Progenitor cell of endocrine pancreas (in vitro differentiated cells): ENCODE measurements at places on chromosomes 12 and 14.
A peak's percentile ranks its signal among the peaks of the same experiment; 100 is the strongest.

GRCh38 chr12:75550401-75551240 lies 39.2 kb upstream of the KRR1 start:
- H3K27ac ChIP-seq, result peak overlapping the region; percentile 16
- peak overlapping the region; percentile 14 for H3K4me3 ChIP-seq
- no peak for DNase-seq
- peaks cover 55% of the 10 kb centered on the region for H3K4me1 ChIP-seq

DNA sequence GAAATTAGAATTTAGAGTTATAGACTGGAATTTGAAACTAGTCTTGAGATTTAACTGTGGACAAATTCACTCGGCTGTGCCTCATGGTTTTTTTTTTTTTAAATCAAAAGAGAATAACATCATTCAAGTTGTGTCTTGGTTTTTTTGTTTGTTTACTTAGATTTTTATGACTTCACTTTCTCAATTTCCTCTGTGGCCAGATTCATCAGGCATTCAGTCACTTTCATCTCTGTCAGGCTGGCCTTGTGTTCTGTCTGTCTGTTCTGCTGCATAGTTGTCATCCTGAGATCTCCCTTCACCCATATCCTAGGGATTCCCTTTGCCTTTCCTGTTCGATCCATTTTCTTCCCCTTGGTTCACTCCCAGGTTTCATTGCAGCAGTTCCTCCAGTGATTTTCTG lies 10.0 kb downstream of the MARK3 start:
- DNase-seq, result no peak
- H3K4me3 ChIP-seq, result no peak overlapping the region
- no peaks in the 10 kb centered on the region for H3K27me3 ChIP-seq
- peaks cover 37% of the 10 kb centered on the region for H3K4me1 ChIP-seq
- no peaks in the 10 kb centered on the region for H3K36me3 ChIP-seq

- H3K4me3 ChIP-seq, result peak overlapping the region; percentile 86
- peaks cover 10% of the 10 kb centered on the region for H3K27me3 ChIP-seq
- peaks cover 21% of the 10 kb centered on the region for H3K4me1 ChIP-seq
- H3K27ac ChIP-seq, result peak overlapping the region; percentile 90
- no peak for DNase-seq
- no peaks in the 10 kb centered on the region for H3K36me3 ChIP-seq
Measured at GRCh38 chr12:49622501-49623141, 740 bp upstream of the PRPF40B start.

GRCh38 chr14:61954306-61954705 lies 192.1 kb downstream of the SNAPC1 start:
- no peaks in the 10 kb centered on the region for H3K4me1 ChIP-seq
- no peaks in the 10 kb centered on the region for H3K36me3 ChIP-seq
- no peak overlapping the region for H3K27ac ChIP-seq
- H3K27me3 ChIP-seq, result no peaks in the 10 kb centered on the region
- no peak overlapping the region for H3K4me3 ChIP-seq
- no peak for DNase-seq

- peaks cover 6% of the 10 kb centered on the region for H3K27me3 ChIP-seq
- H3K4me1 ChIP-seq, result peaks cover 31% of the 10 kb centered on the region
- no peaks in the 10 kb centered on the region for H3K36me3 ChIP-seq
Measured at GRCh38 chr14:100790502-100791347, 35.2 kb upstream of the MEG3 start.

DNA sequence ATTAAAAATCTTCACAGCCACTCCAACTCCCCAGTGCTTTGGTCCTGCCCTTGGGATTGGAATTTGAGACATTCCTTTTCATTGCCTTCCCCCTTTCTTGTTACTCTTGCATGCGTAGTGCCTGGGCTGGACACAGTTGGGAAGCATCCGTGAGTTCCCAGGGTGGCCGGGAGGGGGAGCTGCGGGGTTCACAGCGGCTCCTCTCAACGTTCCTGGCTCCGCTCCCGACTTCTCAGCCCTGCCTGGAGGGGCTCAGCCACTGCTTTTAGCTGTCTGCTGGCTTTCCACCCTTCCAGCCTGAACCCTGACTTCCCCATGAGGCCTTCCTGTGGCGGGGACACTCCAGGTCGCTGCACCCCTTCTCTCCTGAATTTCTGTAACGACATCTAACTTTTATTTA lies 3.2 kb downstream of the TEX52 start:
- peaks cover under 1% of the 10 kb centered on the region for H3K36me3 ChIP-seq
- H3K4me1 ChIP-seq, result peaks cover 18% of the 10 kb centered on the region
- no peak overlapping the region for H3K4me3 ChIP-seq

DNA sequence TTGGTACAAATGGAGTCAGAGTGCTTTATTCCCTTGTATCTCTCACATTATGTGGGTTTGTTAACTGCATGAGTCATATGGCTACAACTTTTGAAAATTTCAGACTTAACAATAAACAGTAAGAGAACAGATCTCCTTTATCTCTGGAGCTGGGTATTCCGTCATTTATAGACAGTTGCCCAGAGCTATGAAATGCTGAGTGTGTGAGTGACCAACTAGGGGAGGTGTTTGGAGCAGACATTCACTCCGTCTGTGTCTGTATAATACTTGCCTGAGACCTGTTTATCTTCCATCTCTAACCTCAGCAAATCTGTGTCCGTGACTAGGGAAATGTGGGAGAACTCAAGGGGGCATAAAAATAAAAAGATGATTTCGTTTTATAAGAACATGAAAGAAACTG lies 279.9 kb upstream of the FAR2 start:
- H3K27ac ChIP-seq, result no peak overlapping the region
- H3K4me1 ChIP-seq, result peaks cover 7% of the 10 kb centered on the region
- no peaks in the 10 kb centered on the region for H3K27me3 ChIP-seq
- H3K36me3 ChIP-seq, result no peaks in the 10 kb centered on the region

DNA sequence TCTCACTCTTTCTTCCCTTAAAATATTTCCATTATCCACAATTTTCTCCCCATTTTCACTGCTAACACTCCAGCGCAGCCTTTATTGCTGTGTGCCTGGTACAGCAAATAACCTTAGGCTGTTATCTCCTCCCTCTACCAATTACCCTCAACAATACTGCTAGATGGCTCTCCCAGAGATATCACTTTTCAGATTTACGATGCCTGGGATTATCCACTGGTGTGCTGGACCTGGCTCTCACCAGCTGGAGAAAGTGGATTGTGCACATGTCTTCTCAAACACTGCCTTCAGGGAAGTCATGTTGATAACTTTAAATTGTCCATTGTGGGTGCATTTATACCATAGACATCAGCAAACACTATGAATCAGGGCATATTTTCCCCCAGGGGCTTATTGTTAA lies 101.9 kb upstream of the ADAMTS20 start:
- H3K27ac ChIP-seq, result no peak overlapping the region
- H3K4me1 ChIP-seq, result no peaks in the 10 kb centered on the region
- no peak for DNase-seq
- no peaks in the 10 kb centered on the region for H3K36me3 ChIP-seq

DNA sequence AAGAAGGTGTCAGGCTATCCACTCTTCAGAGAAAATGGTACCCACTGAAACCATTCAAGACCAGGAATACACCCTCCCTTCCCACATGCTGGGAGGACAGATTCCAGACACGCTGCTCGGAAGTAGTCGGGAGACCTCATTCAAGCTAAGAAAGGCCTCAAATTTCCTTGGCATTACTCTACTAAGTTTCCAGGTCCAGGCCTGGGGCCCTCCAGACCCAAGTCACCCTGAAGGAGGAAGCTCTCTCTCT lies 27.1 kb upstream of the RPLP0 start:
- H3K27me3 ChIP-seq, result no peaks in the 10 kb centered on the region
- H3K4me1 ChIP-seq, result peaks cover 75% of the 10 kb centered on the region
- H3K36me3 ChIP-seq, result no peaks in the 10 kb centered on the region
- H3K27ac ChIP-seq, result peak overlapping the region; percentile 98
- no peak for DNase-seq

GRCh38 chr14:43803076-43803689 lies 703.9 kb downstream of the FSCB start:
- H3K4me3 ChIP-seq, result no peak overlapping the region
- no peak for DNase-seq
- H3K4me1 ChIP-seq, result no peaks in the 10 kb centered on the region
- H3K27ac ChIP-seq, result no peak overlapping the region
- no peaks in the 10 kb centered on the region for H3K27me3 ChIP-seq
- H3K36me3 ChIP-seq, result peaks cover 4% of the 10 kb centered on the region

DNA sequence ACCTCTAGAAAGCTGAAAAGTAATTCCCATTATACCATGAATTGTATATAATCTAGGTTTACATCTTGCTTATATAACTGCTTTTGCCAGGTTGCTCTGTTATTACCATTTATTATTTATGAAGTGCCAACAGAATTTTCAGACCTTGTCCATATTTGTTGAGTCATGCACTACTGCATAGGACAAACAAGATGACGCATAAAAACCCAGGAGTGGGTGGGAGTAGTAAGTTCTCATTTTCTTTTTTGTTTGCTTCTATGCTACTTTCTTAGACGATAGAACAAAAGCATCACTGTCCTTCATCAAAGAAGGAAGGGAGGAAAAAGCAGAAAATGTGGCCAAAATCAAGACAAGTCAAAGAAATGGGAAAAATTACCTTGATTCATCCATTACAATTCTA lies 119.0 kb upstream of the RASSF8 start:
- no peak overlapping the region for H3K4me3 ChIP-seq
- H3K27ac ChIP-seq, result no peak overlapping the region
- H3K4me1 ChIP-seq, result peaks cover 14% of the 10 kb centered on the region
- DNase-seq, result no peak
- H3K36me3 ChIP-seq, result no peaks in the 10 kb centered on the region
- H3K27me3 ChIP-seq, result no peaks in the 10 kb centered on the region

GRCh38 chr12:24728366-24728765 lies 220.5 kb downstream of the BCAT1 start:
- H3K36me3 ChIP-seq, result no peaks in the 10 kb centered on the region
- H3K4me1 ChIP-seq, result peaks cover 4% of the 10 kb centered on the region
- no peak overlapping the region for H3K4me3 ChIP-seq
- H3K27me3 ChIP-seq, result no peaks in the 10 kb centered on the region

GRCh38 chr12:25456474-25456873 lies 96.6 kb downstream of the LMNTD1 start:
- H3K27me3 ChIP-seq, result no peaks in the 10 kb centered on the region
- DNase-seq, result no peak
- no peak overlapping the region for H3K27ac ChIP-seq

GRCh38 chr12:129673806-129674205 lies 230.0 kb downstream of the TMEM132D start:
- no peaks in the 10 kb centered on the region for H3K4me1 ChIP-seq
- H3K27me3 ChIP-seq, result peaks cover 10% of the 10 kb centered on the region
- DNase-seq, result no peak
- H3K27ac ChIP-seq, result no peak overlapping the region

DNA sequence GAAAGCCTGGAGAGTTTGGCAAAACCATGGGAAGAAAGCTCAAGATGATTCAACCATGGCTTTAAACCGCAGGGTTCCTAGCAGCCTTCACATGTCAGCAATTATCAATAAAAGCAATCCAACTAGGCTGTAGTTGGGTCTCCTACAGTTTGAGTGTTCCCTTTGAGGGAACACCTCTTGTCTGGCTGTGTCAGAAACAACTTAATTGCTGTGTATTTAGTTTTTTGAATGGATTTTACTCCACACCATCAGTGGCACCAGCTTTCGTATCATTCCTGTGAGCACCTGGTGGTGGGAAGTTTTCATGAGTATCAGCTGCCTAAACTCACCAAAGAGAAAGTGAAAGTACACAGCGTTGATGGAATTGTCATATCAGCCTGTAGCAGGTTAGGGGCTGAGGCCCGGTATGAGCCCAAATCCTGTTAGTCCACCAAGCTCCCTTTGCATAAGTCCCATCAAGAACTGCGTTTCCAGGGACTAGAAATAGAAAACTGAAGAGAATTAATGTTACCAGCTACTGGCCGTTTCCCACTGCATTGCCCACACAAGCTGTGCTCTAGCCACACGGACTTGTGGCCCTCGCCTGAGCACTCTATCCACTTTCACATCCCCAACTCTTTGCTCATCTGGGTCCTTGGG lies 10.9 kb upstream of the IL26 start:
- H3K4me3 ChIP-seq, result no peak overlapping the region
- no peak for DNase-seq
- H3K27me3 ChIP-seq, result peaks cover 17% of the 10 kb centered on the region
- H3K4me1 ChIP-seq, result no peaks in the 10 kb centered on the region
- no peaks in the 10 kb centered on the region for H3K36me3 ChIP-seq

GRCh38 chr14:96203635-96204034 lies 1.0 kb upstream of the BDKRB2 start:
- peaks cover 32% of the 10 kb centered on the region for H3K27me3 ChIP-seq
- peaks cover 8% of the 10 kb centered on the region for H3K4me1 ChIP-seq
- peak overlapping the region; percentile 58 for H3K4me3 ChIP-seq

DNA sequence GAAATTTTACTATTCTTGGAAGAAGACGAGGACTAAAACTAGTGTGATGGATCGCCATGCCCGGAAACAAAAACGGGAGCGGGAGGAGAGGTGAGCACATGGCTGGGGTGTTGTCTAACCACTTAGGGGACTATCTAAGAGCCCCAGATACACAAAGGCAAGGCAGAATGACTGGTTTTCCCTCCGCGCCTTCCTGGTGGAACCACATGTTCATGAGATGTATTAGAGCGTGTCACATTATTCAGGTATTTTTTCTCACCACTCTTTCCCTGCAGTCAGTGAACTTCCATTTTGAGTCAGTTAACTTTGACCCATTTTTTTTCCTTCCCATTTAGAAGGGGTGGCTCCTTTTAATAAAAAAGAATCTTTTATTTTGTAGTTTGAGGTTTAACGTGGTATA lies 68.8 kb upstream of the TRAF3 start:
- H3K36me3 ChIP-seq, result peaks cover 24% of the 10 kb centered on the region
- H3K27ac ChIP-seq, result no peak overlapping the region
- no peak overlapping the region for H3K4me3 ChIP-seq
- H3K27me3 ChIP-seq, result no peaks in the 10 kb centered on the region
- no peak for DNase-seq
- H3K4me1 ChIP-seq, result no peaks in the 10 kb centered on the region

DNA sequence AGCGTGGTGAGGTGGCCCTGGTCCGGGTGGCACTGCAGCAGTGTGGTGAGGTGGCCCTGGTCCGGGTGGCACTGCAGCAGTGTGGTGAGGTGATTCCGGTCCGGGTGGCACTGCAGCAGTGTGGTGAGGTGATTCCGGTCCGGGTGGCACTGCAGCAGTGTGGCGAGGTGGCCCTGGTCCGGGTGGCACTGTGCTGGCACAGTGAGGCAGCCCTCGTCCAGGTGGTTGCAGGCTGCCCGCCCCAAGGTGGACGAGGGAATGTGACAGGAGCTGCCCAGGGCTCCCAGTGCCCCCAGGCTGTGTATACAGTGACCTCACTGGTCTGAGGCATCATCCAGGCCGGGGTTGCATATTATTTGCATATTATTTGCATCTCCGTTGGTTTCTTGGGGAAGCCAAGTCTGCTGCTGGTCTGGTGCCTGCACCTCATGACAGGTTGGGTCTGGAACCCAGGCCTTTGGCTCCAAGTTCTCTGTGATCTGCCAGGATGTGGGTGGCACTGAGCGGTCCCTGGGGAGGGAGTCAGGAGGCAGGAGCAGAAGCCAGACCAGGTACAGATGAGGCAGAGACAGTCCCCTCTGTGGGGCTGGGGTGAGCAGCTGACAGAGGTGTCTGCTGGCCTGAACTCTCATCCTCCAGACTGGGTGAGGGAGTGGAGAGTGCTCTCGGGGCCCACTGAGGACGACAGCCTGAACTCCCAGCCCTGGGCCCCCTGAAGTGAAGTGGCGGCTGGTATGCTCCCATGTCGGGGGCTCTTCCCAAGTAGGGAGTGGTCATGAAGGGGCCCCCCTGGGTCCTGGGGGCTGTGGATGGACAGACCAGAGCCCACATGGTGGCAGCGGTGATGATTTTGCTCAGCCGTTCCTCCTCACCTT lies 79.3 kb downstream of the KIF26A start:
- no peaks in the 10 kb centered on the region for H3K36me3 ChIP-seq
- no peak overlapping the region for H3K4me3 ChIP-seq
- peaks cover 18% of the 10 kb centered on the region for H3K27me3 ChIP-seq
- H3K4me1 ChIP-seq, result peaks cover 12% of the 10 kb centered on the region
- no peak for DNase-seq

- DNase-seq, result no peak
- peaks cover 3% of the 10 kb centered on the region for H3K4me1 ChIP-seq
- H3K4me3 ChIP-seq, result no peak overlapping the region
- H3K36me3 ChIP-seq, result peaks cover 13% of the 10 kb centered on the region
Measured at GRCh38 chr12:124410354-124411175, 115.7 kb downstream of the RFLNA start.
